ENCODE measurements at places on chromosomes 11 and 22.

GRCh38 chr11:8099291-8099899 is 18.4 kb downstream of the TUB start:
- peak; percentile 53 for DNase-seq

DNA sequence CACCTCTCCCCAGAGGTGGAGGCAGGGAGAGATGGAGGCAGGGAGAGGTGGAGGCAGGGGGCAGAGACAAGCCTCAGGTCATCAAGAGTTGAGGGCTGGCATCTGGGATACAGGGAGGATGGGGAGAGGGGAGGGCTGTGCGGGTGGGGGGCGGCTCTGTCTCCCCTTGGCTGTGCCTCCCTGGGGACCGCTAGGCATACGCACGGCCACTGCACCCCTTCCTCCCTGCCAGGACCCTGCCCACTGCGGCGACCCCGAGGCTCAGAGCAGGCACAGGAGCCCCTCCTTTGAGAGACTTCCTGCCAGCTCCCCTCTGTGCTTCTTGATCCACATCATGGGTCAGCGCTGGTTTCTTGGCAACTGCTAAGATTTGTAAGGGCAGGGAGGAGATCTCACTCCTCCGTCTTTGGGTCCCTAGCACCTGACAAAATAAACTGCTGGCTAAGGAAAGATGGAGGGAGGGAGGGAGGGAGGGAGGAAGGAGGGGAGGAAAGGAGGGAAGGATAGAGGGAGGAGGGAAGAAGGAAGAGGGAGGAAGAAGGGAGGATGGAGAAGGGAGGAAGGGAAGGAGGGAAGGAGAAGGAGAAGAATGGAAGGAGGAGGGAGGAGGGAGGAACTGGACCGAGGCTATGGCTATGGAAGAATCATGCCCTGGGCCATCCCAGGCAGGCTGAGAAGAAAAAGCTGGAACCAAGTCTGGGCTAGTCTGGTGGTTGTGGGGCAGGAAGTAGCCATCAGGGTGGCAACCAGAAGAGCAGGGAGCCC is 18.5 kb downstream of the PRR33 start:
- DNase-seq = no peak

- DNase-seq = peak; percentile 30
Observed at GRCh38 chr22:36486619-36487384, 5.4 kb upstream of the TXN2 start.

DNA sequence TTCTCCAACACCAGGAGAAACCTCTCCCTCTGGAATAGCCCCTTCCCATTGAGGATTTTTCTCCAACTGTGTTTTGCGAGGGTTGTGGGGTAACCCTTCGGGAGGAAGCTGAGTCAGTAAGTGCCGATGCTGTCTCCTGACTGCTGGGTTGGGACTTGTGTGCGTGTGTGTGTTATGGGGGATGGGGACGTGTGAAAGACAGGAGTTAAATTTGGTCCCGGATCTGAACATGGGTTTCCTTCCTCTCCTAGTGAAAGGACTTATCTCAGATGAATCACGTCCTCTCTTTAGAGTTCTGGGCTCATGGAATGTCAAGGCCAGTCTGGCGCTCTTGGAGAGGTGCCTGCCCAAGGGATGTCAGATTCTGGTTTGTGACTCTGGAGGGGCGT is 33.3 kb downstream of the KIAA1671 start:
- no peak for DNase-seq

DNA sequence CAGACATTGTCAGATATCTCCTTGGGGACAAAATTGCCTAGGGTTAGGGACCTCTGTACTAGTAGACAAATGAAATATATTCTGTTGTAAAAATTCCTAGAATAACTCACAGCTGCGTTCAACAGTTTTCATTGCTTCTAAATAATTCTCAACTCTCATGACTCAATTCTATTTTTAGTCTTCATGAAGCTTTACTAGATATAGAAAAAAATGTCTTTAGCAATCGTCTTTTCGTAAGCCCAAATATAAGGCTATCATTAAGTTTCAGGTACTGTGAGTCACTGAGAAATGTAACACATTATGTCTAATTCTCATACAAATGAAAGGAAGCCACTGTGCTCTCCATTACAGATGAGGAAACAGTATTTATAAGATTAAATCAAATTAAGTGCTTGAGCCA is 6.4 kb downstream of the MMP12 start:
- DNase-seq = no peak

- no peak for DNase-seq
Observed at GRCh38 chr11:68133761-68134160, 12.6 kb upstream of the CHKA start.

DNA sequence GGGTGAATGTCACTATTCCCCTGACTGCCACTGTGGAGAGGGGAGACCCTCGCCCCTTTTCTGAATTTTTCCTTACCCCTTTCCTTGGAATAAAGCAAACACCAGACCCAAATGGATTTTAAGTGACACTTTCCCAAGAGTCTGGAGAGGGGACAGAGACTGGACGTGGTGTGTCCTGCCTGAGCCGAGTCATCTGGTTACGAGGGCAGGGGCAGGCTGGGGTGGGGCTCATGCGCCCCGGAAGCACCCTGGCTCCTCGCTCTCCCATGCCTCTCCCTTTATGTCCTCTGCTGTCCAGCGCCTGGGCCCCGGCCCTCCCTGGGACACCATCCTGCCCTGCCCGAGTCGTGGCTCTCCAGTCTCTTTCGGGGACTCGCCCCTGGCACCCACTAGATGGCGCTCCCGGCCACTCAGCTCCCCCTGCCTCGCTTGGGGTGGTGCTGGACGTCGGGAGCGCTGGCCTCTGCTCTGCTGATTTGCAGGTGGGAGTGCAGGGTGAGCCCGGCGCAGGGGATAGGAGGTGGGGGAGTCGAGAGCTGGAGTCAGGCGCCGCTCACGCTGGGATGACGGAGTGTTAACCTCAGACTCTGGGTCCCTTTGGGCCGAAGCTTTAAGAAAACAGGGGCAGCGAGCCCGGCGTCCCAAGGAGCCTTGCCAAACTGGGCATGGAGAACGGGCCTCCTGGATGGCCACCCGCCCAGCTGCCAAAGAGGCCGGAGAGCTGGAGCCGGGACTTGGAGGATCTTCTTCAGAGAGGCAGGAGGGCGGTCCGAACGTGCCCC is 89.8 kb downstream of the RPS6KA4 start:
- peak; percentile 55 for DNase-seq

DNA sequence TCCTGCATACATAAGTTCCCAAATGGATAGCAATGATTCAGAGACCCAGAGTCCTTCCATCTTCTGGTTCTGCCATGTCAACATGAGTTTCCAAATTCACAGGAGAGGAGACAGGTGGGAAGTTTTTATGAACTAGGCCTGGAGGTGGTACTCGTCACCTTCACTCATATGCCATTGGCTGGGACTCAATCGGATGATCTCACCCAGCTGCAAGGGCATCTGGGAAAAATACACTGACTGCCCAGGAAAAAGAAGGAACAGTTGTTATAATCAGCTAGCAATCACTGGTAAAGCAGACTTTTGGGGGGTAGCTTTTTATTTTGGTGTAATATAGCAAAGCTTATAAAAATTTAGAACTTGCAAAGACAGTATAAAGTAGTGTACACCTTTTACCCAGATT is 83.9 kb downstream of the OTOG start:
- no peak for DNase-seq

GRCh38 chr22:41696703-41697102 is 2.6 kb upstream of the MEI1 start:
- DNase-seq = no peak

GRCh38 chr11:134380785-134381184 is 31.3 kb downstream of the B3GAT1 start:
- DNase-seq = no peak

GRCh38 chr11:26144291-26144690 is 187.6 kb upstream of the ANO3 start:
- no peak for DNase-seq

DNA sequence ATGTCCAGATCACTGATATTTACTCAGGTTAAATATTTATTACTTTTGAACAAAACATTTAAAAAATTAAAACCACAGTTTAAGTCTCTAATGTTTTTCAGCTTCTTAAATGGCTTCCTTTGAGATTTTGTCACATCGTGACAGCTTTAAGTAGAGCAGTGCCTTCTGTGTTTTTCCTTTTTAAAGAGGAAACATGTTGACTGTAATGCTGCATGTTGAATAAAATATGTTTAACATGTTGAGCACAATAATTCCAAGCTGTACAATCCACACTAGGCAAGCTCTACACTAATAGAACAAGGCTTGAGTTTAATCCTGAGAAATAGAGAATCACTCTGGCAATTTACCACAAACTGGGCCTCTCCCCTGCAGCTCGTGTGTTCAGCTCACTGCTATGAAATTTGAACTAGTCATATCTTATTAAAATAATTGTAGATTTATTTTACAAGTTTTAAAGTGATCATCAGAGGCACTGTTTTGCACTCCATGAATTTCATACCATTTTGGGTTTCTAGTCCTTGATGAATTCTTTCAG is 368.3 kb downstream of the SOX6 start:
- DNase-seq = no peak

DNA sequence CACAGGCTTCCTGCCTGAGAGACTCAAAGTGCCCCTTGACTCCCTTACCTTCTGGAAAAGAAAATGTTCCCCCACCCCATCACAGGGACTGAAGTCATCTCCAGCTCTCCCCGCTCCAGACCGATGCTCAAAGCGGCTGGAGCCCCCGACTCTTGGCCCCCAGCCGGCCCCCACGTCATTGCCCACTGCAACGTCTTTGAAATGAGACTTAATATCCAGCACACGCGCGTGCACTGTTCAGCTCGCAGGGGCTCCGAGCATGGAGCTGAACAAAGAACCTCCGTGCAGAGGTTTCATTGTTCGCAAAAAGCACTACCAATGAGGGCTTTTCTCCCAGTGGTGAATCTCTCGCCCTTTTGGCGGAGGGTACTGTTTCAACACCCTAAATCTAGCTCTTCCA is 313.4 kb upstream of the SORL1-AS1 start:
- DNase-seq = no peak

DNA sequence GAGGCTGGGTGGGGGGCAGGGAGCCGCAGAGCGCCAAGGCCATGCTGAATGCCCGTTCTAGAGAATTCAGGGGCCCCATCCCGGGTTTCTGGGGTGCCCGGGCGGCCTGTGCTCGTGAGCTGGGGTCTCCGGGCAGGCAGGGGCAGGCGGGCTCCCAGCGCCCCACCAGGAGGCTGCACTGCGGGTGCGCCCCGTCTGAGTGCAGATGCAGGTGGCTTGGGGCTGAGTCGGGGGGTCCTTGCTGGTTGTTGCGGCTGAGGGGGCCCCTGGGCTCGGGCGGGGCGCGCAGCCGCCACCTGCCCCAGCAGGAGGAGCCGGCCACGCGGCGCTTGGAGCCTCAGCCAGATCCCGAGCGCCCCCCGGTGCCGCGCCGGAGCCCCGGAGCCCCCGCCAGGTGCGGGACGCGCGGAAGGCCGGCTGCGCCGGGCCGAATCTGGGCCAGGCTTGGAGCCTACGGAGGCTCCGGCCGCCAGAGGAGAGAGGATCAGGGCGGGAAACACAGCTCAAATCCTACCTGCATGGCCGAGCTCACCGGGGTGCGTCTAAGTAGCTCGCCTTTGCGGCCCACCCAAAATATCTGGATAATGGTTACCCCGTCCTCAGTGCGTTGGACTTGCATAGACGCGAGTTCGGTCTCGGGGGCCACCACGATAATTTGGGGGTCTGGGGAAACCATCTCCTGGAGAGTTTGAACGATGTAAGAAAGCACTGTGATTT is 590 bp upstream of the IGF2 start:
- no peak for DNase-seq

DNA sequence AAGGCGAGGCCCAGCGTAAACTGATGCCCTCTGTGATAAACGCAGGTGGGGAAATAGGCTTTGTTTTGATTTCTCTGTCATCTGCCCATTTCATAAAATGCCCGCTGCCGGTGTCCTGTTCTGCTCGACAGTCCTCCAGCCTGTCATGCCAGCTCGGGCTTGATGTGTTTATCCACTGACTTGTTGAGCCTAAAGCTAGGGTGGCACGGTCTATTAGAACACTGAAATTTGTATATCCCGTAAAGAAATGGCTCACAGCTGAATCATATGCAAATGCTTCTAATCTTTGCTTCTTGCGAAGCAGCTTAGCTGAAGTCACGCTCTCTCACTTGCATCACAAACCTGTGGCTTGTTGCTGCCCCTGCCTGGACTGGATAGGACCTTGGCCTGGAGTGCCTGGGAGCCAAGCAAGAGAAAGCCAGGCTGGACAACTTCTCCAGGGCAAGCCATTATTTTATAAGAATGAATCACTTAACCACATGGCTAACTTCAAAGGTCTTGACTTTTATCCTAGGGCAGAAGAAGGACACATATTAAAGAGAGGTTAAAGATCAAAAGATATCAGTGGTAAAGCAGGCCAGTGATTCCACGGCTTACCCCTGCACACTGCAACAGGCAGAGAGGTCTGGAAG is 33.1 kb downstream of the EHF start:
- DNase-seq = no peak

GRCh38 chr11:92642177-92642931 is 327.1 kb upstream of the MTNR1B start:
- DNase-seq = no peak

DNA sequence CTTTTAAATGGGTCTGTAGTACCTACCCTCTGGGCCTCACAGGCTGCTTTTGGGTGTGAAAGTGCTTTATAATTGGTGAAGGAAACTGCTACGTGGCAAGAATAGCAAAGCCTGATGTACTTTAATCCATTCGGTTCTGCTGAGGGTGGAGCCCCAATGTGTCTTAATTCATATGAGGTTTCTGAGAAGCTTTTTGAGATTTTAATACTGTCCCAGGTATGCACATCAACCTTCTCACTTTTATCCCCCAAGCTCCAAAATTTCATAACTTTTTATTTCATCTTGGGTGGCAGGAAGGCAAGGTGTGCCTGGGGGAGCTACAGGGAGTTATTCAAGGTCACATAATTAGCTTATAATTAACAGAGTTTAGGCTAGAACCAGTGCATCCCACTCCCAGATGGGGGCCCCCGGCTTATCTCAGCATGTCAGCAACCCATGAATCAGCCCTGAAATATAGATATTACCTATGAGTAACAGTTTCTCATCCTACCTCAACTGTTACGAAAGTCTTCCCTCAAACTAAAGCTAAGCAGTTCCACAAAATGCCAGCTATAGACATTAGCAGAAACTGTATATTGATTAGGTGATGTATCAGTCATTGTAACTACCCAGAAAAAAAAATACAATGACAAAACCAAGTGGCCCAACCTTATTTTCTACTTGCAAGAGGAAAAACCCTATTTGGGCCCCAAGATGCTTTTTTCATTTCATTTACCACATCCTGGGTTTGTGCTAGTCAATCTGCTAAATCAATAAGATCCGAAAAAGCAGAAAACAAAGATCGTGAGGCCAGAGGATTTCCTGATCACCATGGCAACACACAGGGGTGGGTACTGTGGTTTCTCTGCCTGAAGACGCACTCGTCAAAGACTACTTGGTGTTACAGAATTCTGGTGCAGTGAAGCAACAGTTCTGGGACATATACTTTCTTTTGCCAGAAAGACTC is 26.7 kb downstream of the CD44 start:
- peak; percentile 72 for DNase-seq

- no peak for DNase-seq
Observed at GRCh38 chr22:32558681-32559355, 84.2 kb downstream of the FBXO7 start.

GRCh38 chr22:20424568-20424931 is 13.1 kb downstream of the SCARF2 start:
- no peak for DNase-seq

- no peak for DNase-seq
Observed at GRCh38 chr11:2484576-2485125, 39.8 kb downstream of the KCNQ1 start.

- DNase-seq = no peak
Observed at GRCh38 chr11:10486161-10486840, 31.2 kb downstream of the AMPD3 start.
